ENCODE measurements at places on chromosomes 1 and 21.

DNA sequence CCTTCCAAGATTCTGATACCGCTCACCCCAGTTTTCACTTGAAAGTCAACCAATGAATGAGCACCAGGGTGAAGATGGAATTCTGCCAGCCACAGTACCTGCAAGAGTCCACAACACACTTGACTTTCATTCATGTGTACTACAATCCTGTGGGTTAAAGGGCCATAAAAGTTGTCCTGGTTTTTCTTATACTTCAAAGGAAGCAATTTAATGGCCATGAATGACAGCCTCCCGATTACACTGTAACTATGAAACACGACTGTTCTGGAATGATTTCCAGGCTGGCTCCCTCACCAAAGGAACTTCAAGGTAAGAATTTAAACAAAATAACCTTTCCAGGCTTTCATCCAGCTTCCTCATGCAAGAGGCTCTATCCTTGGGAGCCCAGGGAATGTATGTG is 502.8 kb downstream of the SMYD3 start:
- DNase-seq, result no peak

DNA sequence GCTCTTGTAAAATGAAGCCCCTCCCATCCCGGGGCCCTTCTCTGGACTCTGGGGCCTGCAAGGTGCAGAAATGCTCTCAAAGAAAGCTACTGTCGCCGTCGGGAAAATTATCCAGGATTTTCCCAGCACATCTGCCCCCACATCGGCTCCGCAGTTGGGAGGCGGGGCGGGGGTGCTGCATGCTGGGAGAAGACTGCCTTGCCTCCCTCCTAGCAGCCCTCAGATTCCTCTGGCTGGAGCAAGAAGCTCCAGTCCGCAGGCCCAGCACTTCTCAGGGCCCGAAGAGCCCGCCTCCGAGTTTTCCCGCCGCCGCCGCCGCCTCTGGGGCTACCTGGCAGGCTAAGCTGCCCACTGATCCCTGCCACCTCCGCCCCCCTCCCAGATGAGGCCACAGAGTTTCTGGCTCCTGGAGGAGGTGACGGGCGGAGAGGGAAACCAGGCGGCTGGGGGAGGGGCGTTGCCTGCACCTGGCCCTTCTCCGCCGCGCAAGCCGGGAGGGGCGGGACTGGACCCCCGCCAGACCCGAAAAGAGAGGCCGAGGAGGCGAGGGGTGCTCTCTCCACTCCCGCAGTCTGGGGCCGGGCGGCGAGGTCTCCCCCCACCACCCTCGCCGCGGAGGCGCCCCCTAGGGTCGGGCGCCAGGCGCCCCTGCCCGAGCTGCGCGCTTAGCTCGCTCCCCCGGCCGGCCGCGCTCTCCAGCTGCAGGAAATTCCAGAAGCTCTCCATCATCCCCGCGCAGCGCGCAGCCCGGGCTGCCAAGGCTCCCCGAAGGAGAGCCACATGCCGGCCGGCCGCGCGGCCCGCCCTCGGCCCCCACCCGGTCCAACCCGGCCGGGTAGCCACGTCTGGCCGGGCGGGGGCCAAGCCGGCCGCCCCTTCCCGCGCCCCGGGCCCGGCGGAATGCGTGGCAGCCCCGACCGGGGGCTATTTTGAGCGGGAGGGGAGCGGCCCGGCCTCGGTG is 28.8 kb downstream of the AHDC1 start:
- no peak for DNase-seq

DNA sequence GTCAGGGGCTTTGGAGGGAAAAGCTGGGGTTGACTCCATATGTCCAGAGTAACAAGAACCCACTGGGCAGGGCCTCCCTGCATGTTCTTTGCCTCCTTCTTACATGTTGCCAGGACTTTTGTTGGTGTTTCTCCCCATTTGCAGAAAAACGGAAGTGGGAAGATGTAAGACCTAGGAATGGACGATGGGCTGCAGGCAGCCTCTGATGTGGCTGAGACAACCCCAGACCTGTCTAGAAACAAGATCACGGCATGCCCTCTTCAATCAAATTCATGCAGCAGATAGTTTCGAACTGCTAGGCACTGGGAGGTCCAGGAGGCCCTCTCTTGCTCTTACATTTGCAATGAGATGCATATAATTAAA is 3.4 kb downstream of the FAM43B start:
- DNase-seq, result no peak

GRCh38 chr1:33401471-33401870 is 29.4 kb downstream of the PHC2 start:
- DNase-seq, result no peak

DNA sequence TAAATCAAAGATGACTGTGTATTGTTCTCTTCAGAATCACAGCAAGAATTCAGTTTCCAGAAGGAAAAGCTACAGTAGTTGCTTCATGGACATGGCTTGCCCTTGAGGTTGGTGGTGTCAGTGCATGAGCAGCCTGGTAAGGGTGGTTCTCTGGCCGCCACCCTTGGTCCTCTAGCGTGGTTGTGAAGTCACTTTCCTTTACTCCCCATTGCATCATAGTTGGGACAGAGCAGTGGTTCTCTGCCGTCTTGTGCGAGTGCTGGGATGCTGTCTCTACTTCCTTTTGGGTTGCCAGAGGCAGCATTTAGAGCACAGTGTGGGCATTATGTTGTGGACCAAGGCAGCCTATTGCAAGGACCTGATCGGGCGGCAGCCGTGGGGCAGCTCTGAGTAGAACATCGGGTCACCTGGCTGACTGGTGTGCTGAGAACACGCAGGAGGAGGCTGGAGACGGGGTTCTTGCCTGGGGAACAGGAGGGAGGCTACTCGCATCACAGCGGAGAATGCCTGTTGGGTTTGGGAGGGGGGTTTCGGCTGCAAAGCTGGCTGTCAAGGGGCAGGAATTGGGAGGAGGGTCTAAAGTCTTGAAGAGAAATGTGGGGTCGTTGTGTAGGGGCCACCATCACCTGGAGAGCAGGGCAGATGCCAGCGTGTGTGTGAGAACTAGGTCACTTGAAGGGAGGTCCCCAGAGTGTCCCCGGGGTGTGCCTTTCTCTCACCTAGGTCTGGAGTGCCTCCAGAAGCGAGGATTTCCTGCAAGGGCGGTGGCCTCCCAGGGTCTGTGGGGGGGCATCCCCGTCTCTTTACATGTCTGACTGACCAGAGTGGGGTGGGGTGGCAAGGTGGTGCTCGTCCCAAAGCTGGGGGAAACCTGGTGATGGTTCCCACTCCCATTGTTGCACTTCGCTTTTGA is 6.3 kb downstream of the ARF1 start:
- no peak for DNase-seq

- DNase-seq, result no peak
These were observed 19.0 kb upstream of the SLC6A9 start for GRCh38 chr1:44050261-44050660.

- no peak for DNase-seq
These were observed 14.3 kb downstream of the SLC2A1 start for GRCh38 chr1:42944246-42944928.

- no peak for DNase-seq
These were observed 14.8 kb upstream of the SLC27A3 start for GRCh38 chr1:153760440-153760839.

- no peak for DNase-seq
These were observed 129.9 kb downstream of the DSCAM start for GRCh38 chr21:40717028-40717427.

DNA sequence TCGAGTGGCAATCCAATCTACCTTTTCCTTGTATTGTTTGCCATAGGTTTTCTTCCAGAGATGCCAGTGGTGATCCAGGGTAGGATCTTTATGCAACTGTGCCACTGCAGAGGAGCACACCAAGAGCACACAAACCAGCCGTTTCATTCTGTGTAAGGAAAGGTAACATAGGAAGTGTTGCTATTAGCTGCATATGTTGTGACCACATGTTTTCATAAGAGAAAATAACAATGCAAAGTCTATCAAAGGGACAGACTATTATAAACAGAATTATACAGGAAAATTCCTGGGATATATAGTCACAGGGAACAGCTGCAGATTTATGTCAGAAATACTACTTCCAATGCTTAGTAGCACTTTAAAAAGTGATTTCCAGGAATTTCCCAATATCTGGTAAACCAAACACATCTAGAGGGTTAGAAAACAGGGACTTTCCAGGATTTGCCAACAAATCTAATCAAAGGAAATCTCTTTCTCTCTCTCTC is 919 bp downstream of the CTSS start:
- DNase-seq, result no peak

GRCh38 chr1:184684285-184685074 is 70.2 kb downstream of the EDEM3 start:
- DNase-seq, result no peak

DNA sequence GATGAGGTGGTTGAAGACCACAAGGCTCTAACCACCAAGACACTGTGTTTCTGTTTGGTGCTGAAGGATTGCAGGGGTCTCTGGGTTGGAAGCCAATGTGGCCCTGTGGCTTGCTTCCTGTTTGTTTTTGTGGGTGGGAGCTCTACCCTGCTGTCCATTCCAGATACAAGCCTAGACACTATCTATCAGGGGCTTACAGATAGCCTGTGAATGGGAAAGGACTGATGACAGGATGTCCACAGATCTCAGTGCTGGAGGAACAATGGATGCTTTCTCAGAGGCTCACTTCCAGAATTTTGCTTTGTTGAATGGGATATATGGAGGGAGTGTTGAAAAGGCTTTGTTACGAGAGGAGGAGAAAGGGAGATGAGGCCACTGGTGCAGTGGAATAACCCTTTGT is 69.7 kb downstream of the NOS1AP start:
- DNase-seq, result no peak

DNA sequence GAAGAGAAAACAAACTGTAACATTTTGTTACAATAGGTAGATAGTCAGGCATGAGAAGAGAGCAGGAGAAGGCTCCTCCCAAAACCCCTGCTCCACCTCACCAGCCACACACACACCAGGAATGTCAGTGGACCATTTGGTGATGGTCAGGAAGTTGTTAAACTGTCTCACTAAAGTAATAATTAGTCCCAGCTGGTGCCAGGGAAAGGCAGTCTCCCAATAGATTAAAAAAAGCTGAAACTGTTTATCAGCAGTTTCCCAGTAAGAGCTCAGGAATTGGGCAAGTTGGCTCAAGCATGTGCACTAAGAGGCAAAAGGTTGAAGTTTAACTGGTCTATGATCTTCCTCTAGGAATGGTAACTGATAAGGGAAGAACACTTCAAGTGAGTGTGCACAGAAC is 249.6 kb downstream of the COL11A1 start:
- DNase-seq, result no peak

- no peak for DNase-seq
These were observed 60.0 kb downstream of the TNFSF18 start for GRCh38 chr1:172990598-172991215.

DNA sequence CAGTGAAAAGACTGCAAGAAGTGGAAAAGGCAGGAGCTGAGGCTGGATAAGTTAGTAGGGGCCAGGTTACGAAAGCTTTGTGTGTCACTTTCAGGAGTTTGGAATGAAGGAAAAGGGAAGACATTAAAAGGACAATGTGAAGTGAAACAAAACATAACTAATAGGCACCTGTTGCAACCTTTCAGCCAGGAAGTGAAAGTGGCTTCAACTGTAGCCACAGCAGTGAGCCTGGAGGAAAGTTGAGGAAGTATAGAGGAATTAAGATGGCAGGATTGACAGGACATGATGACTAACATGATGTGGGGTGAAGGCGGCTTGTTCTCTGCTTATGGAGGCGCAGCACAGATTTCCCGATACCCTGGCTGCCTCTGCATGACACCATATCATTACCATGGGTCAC is 68.9 kb downstream of the C4BPA start:
- DNase-seq, result no peak

DNA sequence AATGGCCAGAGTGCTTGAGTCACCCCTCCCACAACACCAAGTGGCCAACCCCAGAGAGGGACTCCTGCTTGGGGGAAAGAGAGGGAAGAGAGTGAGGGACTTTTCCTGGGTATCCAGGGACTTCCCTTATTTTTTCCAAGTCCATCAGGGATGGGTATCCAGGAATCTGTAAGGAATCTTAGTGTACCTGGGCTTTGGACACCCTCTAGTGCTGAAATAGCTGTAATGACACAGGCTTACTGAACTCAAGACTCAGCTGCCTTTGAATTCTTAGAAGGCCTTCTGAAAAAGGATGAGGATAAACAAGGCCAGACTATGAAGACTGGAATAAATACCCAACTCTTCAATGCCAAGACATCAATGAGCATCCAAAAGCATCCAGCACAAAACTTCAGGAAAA is 12.0 kb downstream of the TSHB start:
- no peak for DNase-seq

GRCh38 chr1:14365301-14365988 is 233.0 kb upstream of the KAZN start:
- no peak for DNase-seq

- DNase-seq, result peak; percentile 61
These were observed 18.5 kb downstream of the SH3BP5L start for GRCh38 chr1:248807067-248807737.

DNA sequence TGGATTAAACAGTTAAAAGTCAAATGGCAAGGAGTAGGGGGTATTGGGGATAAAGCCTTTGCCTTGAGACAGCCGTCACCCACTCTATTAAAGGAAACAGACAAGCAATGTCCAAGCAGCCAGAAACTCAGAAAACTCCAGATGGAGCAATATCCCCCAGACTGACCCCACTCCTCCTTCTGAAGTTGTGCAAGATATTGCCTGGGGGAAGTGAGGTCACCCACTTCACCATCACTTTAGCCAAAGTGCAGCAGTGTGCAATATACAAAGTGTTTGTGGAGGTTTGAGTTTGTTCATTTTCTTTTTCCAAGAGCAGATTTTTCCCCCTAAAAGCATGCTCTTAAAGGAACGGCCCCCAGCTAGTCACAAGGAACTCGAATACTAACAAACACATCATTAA is 125.1 kb downstream of the ETS2 start:
- no peak for DNase-seq

GRCh38 chr1:161098210-161099068 is at the start of gene KLHDC9:
Gene KLHDC9 (plus strand): TSS chr1:161098361. CDS start chr1:161098536, 175 bp downstream.
- DNase-seq, result peak; percentile 87

GRCh38 chr21:45140346-45140940 is 66.1 kb downstream of the ADARB1 start:
- DNase-seq, result peak; percentile 72

DNA sequence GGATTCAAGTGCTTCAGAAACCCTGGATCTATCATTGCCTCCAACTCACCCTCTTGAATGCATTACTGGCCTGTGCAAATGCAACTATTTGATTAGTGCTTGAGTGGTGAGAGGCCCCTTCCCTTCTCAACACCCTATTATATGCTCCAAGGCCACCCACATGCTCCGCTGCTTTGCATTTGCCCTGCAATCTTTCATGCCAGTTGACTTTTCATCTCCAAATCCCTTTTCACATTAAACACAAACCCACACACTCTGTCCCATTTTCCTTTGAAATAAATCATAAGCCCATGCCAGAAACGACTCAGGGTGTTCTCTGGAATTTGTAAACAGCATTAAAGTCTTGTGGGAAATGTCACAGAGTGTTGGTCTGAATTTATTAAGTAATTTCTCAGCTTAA is 78.9 kb upstream of the CTTNBP2NL start:
- no peak for DNase-seq

DNA sequence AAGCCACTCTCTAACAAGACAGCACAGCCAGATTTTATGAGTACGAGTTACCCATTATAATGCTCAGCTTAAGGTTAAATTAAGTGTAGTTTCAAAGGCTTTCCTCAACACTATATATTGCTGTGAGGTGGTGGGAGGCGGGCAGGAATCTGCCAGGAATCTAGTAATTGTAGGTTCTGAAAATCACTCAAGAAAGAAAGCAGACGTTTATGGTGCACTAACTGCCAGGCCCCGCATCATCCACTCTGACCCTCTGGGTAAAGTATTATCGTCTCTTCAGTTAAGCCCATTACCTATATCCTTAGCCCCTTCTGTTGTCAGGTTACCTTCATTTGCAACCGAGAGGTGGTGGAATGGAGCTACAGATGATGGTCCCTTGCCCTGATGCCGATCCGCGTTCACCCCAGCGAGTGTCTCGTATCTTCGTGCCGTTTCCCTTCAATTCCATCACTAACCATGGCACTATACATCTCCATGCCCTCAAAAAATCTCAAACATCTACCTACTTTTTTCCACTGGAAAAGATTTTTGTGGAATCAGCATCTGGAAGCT is 12.4 kb downstream of the HMGN1 start:
- DNase-seq, result no peak

Measured in activated T-cell treated with anti-CD3 and anti-CD28 coated beads, Interleukin-2, amount 50 U/mL, for 72 hours (primary cell).